Caudate nucleus (tissue), 63 donors: ENCODE measurements at places on chromosomes 16 and 17.
A peak's percentile ranks its signal among the peaks of the same experiment; 100 is the strongest.

DNA sequence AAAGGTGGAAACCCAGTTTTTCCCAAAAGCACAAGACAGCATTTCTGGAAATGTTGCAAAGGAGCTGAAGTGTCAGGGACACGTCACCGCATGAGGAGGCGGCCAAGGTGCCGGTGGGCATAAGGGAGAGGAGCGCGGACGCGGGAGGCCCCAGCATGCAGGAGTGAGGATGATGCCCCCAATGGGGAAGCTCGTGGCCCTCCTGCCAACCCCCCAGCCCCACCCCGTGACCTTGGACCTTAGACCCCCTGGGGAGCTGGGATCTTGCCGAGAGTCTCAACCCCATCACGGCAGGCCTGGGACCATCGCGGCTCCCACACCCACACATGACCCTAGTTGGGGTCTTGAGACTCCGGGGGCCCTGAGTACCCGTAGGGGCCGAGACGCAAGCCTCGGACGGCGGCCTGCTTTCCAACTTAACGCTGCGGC lies 119.4 kb upstream of the METRNL start:
- no peak for DNase-seq

DNA sequence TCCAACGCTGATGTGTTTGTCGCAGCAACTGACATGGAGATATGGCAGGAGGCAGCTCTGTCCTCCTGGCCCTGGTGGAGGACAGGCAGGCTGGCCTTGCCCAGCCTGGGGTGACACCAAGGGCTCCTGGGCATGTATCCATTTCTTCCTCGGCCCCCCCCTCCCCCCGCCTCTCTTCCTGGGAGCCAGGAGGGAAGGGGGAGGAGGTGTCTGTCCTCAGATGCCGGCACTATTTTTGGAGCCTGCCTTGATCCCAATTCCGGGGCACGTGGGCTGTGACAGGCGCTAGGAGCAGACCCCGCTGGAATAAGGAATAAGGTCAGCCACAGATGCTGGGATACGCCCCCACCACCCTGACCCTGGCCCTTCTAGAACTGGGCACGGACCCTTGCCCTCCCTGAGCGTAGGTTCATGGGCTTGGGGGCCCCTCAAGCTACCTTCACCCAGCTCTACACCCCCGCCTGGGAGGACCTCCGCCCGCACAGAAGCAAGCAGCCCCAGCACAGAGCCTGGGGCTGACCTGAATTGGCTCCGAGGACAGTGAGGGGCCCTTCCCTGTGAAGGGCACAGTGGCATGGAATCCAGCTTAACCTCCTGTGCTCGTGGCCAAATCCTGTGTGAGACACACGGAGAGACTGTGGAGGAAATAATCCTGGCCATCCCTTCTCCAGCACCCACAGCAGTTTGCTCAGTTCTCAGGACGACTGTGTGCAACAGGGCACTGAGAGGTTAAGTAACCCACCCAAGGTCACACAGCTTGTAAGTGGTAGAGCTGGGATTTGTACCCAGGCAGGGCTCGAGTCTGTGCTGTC lies 24.1 kb downstream of the SEC14L5 start:
- no peak for DNase-seq

DNA sequence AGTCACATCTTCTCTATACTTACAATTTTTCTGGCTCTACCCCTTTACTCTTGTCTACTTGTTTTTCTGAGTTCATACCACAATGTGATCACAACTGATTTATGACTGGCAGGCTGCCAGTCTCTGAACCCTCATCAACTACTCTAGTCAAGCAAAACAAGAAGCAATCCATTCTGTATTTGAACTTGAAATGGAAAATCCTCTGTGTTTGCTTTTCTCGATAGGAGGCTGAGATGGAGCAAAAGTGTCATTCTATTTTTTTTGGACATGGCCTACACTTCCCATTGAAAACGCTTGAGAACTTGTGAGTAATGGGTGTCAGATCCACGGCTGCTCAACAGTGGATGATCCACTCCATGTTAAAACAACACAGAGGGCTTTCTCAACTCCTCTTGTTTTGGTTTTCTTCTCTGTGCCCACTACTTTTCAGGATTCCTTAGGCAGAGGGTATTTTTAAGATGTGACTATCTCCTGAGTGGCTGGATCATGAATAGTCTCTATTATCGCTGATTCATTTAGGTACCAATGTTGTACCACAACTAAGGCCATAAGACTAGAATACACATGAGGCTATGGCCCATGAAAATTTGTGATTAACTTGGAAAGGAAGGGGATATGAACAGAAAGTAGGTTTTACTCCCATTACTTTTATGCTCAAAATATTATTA lies 11.7 kb downstream of the TMEM100 start:
- no peak for DNase-seq

- DNase-seq, result no peak
Measured at GRCh38 chr17:41510251-41511065, 5.0 kb upstream of the KRT13 start.

DNA sequence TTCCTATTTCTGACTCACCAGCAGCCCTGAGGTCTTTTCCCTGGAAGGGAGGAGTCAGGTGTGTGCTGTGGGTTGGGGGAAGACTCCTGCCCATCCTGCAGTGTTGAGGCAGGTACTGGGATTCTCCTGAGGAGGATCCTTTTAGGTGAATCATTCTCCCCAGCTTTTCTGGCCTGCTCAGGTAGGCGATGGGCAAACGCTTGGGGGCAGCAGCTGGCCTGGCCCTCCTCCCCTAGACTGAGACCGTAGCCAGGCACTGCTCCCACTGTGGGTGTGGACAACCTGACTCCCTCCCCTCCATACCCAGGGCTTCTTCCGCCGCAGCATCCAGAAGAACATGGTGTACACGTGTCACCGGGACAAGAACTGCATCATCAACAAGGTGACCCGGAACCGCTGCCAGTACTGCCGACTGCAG lies 15.1 kb downstream of the GJD3 start:
- no peak for DNase-seq

DNA sequence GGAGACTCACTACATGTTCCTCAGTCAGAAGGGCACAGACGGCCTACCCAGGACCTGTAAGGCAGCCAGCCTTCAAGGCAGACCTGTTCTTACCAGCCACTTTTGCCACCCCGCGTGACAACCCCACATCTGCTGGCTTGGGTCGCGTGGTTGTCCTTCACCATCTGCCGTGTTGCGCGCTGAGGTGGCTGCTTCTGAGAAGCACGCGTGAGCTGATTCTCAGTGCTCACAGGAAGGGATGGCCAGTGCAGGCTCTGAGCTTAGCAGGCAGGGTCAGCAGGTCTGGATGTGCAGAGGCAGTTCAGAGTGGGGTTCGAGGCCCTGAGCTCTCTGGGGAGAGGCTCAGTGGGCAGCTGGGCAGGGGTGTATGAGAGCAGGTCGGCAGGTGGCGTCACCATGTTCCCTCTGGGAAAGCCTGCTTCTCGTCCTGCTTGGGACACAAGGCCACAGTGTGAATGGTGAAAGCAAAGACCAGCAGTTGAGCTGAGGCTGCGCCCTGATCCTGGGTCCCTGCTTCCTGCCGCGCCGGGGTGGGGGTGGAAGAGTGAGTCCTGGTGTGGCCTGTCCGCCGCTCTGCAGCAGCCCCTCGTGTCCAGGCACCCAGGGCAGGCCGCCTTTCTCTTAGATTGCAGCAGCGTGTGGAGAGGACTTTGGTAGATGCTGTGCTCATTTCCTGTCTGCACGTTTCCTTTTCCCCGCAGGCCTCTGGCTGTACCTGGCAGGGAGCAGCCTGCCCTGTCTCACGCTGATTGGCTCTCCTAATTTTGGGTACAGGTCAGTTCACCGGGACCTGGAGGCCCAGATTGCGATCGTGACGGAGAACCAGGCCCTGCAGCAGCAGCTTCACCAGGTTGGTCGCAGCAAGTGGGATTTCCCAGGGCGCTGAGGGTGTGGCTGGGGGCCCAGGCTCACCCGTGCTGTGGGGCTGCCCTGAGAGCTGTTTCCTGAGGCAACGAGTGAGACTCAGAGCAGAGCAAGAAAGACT lies 36.0 kb downstream of the PGS1 start:
- no peak for DNase-seq

DNA sequence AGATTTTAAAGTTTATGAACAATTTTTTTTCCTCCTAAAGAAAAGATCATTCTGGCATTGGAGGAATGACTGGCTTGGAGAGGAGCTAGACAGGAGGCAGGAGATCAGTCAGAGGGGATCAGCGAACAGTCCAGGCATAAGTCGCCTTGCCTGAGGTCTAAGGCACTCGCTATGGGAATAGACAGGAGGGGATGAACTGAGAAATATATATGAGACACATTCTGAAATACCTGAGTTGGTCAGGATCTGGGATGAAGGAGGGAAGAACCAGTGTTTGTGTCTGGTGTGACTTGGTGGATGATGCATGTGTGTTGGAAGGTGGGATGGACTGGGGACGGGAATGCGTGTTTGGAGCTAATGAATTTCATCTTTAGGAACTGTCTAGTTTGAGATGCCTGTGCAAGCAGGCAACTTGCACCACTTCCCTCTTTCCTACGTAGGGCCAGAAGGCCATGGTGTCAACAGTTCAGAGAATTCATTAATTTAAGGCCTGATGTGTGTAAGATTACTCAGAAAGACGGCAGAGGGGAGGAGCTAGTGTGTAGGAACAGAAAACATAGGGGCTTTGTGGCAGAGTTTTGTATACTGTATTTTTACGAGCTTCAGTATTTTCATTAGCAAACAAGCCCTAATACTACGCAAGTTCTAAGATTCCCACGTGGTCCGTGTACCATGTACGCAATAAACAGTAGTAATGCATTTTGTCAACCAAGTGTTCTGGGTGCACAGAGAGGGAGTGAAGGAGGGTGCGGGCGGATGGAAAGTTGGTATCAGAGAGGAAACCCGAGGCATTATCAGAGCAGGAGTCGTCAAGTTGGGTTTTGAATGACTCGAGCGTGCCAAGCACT lies 825 bp downstream of the HEATR6 start:
- DNase-seq, result no peak

DNA sequence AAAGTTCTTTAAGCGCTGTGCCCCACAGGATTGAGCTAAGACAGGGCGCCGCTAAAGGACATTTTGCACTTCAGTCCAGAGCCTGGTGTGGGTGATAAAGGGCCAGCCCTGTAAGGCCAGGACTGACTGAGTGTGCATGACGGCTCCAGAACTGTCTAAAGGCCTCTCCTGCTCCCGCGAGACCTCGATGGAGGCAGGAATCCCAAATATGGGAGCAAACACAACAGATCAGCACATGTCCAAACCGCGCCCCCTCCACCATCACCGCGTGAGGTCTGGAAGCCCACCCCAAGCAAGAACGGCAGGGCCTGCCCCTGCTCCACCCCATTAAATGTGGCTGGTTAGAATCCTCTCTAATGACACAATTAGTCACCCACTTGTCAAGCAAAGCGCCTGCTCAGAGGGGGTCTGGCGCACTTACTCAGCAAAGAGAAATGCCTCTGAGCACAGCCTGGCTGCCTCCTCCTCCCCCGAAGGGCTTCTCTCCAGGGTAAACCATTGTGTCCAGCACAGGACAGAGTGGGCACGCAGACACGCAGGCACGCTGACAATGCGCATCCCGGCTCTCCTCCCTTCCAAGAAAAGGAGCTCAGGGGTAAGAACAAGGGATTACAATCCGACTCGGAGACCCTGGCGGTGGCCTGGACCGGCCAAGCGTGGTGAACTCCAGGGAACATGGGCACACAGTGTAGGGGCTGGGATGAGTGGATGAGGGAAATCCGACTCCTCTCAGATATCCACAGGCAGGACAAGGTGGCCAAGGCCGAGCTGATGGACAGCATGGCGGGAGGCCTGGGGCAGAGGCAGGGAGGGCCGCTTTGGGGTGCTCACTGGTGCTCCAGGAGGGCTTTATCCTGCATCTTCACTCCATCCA lies 1.5 kb downstream of the MXRA7 start:
- peak; percentile 84 for DNase-seq

DNA sequence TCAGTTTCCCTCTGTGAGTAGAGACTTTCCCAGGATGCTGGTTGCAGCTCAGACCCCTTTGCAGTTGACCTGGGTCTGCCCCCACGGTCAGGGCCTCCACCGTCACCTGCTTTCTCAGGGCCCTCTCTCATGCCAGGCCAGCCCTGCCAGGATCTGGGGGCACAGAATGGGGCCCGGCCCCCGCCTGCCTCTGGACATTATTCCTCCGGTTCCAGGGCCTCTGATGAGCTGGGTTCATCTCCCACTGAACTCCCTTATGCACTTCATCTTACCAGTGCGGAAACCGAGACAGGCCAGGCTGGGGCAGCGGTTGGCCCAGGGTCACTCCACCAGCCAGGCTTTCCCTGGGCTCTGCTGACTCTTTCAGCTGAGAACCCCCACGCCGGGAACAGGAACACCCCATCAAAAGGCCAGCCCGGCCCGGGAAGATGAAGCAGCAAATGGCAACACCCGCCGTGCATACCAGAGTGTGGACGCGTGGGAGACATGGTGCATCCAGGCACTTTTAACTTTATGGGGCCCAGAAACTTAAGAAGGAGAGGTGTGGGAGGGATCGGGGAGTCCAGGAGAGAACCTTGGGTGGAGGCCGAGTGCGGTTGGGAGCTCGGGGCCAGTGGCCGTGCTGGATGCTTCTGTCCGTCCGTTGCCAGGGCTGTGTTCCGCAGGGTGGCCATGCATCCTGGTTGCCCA lies 19.9 kb downstream of the ZNF469 start:
- no peak for DNase-seq

- no peak for DNase-seq
Measured at GRCh38 chr17:59466946-59467801, 98.2 kb upstream of the DHX40 start.

GRCh38 chr17:81656118-81656743 lies at the start of gene PDE6G:
PDE6G (minus strand) TSS chr17:81656542; CDS start chr17:81653305, 3,237 bp downstream.
- DNase-seq, result no peak

GRCh38 chr17:64400642-64401041 lies 10.0 kb upstream of the PECAM1 start:
- no peak for DNase-seq

GRCh38 chr16:54488729-54489128 lies 202.1 kb upstream of the IRX3 start:
- no peak for DNase-seq

DNA sequence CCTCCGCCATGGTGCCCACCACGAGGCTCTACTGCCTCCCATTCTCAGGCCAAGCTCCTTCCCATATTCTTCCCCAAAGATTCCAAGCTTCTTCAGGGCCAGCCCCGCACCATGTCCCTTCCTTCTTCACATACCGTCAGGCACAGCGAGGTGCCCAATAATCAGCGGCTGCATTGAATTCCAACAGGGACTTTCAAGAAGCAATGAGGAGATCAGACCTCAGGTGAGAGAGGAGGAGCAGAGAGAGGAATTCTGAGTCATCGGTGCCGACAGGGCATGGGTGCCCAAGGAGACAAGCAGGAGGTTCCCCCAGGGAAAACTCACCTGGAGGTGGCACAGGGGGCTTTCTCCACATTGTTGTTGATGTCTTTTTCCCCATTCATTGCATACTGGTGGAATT lies 2.0 kb downstream of the NOS2 start:
- no peak for DNase-seq

GRCh38 chr16:24986512-24987303 lies 28.5 kb downstream of the ARHGAP17 start:
- peak; percentile 11 for DNase-seq
